ENCODE measurements at places on chromosomes 6 and 20. TPM values are rescaled to one million over a fixed set of nuclear protein-coding genes. Genes with fewer than 3 reads are reported as not detected.

Gene CALHM6
- not detected for total RNA-seq

Gene CD24
- total RNA-seq, result 10.4 TPM

Gene LIN28B
- total RNA-seq, result not detected

Gene CLDN20
- not detected for total RNA-seq

GRCh38 chr6:1200409-1201101 lies 111.3 kb upstream of the FOXQ1 start:
- no peak for DNase-seq

GRCh38 chr20:41482647-41483552 lies 116.3 kb upstream of the EMILIN3 start:
- peak; percentile 6 for DNase-seq

DNA sequence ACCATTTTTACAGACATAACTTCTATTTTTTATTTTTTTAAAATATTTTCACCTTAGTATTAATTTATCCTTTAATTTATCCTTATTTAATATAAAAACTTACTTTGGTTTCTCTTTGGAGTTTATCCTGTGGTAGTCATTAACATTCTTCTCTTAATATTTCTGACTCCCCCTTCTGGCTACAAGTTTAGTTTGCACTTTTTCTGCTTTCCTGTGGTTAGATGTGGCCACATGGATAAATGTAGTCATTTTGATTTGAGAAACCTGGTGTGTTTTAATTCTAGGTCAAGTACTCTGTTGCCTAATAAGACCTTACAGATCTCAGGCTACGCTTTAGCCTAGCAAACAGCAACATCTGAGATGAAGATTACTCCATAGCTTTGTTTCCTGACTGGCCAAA lies 1187.5 kb downstream of the HACE1 start:
- peak; percentile 41 for DNase-seq

DNA sequence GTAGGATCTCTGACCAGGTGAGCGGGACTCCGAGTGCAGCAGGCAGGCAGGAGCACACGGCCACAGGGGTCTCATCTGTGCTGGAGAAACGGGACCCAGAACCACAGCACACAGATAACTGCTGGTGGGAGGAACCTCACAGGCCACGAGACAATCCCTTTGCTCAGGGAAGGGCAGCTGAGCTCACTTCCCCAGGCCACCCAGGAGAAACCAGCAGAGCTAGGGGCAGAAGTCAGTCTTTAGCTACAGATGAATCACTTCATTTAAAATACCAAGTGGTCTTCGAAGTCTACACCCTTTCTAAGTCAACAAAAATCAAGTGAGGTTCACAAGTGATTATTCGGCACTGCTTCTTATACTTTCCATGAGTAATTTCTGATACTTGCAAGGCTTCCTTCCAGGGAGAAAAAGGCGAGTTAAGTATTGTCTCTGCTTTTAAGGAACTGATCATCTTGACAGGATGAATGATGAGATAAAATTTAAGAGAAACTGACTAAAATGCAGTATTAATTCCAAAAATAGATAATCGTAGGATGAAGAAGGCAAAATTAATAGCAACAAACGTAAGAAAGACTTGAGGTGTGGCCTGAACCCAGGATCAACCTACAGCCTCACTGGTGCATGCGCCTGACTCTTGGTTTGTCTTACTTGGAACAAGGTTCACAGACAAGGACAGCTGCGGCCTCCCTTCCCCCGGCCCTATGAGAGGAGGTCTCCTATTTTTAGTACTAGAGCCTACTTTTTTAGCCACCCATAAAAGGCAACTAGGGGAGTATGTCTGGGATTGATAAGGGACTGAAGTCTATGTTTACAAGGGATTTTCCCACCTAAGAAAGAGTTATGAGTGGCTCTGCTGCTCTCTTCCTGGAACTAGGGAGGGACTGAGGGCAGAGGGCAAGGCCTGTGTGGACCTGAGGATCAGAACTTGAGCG lies 233.6 kb downstream of the TTLL2 start:
- DNase-seq, result no peak

All from MCF 10A (cell line).